ENCODE measurements at places on chromosomes 7 and 10.
A peak's percentile ranks its signal among the peaks of the same experiment; 100 is the strongest.

GRCh38 chr7:81414411-81414810 is 355.4 kb downstream of the HGF start:
- no peak for DNase-seq

DNA sequence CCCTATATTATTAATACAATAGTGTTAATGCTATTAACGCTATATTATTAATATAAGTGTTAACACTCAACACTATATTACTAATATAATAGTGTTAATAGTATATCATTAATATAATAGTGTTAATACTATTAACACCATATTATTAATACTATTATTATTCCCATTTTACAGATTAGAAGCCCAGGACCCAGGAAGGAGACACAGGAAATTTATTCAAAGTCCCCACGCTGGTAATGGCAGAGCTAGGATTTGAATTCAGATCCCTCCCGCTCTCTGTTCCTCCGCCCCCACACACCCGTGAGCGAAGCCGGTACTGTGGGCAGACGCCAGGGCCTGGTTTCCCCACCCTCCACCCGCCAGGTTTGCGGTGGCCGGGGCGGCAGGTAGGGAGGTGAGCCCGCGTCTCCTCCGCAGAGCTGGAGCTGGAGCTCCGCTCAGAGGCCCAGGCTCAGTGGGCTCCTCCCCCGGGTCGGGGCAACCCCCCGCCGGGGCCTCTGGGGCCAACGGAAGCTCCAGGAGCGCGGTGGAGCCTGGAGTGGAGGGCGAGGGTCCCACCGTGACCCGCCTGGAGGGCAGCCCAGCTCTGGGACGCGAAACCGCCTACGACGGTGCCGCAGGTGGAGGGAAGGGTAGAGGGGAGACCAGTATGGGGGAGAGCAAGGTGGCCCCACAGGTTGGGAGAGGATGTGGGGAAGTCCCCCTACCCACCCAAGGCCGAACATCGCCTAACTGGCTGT is at the start of gene TMEM225B:
TMEM225B (plus strand) TSS at position 506 of the 740 bp plus-strand sequence. CDS start 6,122 bp downstream, outside the sequence.
- no peak for DNase-seq

DNA sequence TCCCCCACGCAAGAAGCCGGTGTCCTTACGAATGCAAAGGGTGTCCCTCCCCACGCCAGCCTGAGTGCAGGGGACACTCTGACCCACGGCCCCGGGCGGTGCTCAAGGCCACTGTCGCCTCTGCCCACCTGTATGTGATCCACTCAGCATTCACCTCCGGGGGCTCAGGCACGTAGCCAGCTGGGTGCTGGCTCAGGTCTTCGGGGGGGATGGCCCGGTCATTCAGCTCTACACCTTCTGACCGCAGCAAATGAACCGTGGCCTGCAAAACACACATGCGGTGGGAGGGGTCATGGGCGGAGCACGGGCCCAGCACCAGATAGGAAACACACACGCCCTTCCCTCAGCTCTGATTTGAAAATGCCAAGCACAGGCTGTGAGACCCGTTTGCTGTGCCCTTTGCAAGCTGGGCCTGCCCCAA is 25.9 kb downstream of the CFAP46 start:
- DNase-seq: no peak

DNA sequence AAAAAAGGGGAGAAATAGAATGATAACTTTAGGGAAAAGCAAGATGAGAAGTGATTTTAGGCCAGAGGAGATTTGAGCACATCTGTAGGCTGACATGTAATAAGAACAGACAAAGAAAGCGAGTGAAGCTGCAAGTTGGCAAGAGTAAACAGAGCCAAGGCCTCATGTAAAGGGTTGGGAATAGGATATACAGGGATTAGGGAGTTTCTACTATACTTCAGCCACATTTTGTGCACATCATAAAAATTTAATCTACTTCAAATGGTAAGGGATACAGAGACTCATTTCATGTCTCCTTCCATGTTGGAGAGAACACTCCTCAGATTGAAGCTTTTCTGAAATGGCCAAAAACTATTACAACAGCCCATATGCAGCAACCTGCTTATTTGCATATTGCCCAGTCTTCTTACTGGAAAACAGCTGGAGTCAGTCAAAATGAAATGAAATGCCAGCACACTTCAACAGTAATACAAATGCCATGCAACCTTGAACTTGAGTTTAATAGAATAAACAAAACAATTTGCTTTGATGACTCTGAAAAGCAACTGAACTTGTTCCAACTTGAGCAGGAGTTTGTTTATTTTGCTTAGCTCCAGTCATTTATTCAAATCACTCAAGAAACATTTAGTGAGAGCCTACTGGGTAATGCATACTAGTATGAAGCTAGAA is 49.9 kb downstream of the NRCAM start:
- no peak for DNase-seq

DNA sequence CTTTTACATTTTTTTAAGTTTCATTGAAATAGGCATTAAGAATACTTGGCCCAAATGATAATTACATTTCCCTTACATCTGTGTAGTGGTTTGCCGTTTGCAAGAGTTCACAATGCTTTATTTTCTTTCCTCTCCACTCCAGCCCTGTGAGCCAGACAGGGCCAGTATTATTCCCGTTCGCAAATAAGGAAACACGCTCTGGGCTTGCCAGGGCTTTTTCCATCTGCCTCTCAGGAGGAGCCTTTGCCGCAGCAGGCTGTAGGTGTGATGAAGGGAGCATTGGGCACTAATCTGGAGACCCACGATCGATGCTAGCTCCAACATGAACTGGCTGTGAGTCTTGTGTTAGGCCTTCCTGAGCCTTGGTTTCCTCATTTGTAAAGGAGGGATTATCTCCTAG is 154.4 kb downstream of the GALNT17 start:
- DNase-seq: no peak

- DNase-seq: no peak
Observed at GRCh38 chr10:74373059-74373458, 222.0 kb downstream of the ADK start.

DNA sequence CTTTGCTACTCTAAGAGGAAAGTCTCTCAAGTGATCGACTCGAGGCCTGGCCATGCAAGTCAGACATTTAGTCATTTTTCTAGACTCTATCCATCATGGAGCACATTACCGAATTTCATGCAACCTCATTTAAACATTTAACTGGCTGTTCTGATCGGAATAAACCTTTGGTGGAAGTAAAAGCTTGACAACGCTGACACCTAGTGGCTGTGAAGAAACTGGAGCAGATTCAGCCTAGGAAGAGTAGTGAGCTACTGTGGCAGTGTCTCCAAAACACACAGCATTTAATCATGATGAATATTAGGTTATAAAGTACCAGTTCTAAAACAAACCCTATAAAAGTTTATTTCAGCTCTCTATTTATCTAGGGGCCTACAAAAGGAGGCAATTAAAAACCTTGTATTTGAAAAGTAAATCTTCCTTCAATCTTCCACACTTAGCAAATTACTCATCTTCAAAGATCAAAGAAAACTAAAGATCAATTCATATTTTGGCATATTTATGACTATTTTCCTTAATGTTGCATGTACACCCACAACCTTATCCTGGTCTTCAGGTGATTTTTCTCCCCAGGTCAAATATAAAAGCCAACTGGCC is 175.0 kb downstream of the CTNNA3 start:
- DNase-seq: peak; percentile 53

- DNase-seq: peak; percentile 60
Observed at GRCh38 chr10:63466144-63466935, 563 bp upstream of the JMJD1C start.

DNA sequence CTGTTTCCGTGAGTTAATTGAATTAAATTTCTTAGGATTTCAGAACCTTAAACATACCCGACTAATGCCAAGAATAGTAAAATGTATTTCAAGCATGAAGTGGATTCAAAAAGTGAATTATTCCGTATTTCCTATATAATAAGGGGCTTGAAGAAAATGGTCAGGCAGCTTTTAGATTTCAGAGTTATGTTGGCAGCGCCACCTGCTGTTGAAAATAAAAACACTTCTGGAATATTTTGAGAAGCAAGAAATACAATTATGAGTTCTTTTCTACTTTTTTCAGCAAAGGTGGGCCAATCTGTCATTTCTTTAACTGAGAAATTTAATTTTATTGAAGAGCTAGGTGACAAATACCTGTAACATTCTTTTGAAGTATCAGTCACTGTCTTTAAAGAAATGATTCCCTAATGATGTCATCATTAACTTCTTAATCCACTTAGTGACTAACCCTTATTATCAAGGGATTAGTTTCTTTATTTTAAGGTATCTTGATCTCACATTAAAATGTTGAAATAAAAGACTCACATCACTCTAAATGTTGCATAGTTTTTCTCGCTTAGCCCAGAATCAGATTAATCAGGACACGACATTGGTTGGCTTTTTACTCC is 36.6 kb upstream of the AGR3 start:
- DNase-seq: peak; percentile 20

GRCh38 chr10:90856964-90857634 is 740 bp downstream of the HTR7 start:
- DNase-seq: no peak

- no peak for DNase-seq
Observed at GRCh38 chr7:50674299-50674698, 108.4 kb downstream of the GRB10 start.

- DNase-seq: no peak
Observed at GRCh38 chr10:101273741-101274140, 44.5 kb upstream of the LBX1 start.

- DNase-seq: no peak
Observed at GRCh38 chr10:96407560-96408069, 48.8 kb upstream of the OPALIN start.

DNA sequence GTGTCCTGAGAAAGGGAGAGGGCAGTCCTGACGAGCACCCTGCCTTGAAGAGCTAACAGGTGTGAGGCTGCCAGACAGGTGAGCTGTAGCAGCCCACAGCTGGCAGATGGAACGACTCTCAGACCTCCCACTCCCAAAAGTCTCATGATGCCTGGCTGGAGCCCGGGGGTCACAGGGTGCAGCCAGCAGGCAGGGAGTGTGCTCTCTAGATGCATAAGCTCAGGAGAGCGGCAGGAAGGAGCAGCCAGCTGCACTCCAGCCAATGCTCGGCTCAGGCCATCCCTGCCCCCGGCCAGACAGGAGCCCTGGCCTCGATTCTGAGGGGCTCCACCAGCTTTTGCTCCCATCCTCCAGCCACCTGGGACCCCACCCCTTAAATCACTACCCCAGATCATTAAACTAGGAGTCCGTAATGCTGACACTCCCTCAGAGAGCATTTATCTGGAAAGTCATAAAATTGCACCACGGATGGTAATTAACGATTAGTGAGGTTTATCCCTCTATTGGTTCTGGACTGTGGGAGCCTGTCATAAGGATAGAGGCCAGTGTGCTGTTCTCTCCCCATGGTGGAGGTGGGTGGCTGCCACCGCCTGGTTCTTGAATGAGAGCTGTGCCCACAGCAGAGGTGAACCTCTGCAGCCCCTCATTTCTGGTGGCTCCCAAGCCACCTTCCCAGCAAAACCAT is 63.5 kb upstream of the ZMIZ1 start:
- DNase-seq: no peak

DNA sequence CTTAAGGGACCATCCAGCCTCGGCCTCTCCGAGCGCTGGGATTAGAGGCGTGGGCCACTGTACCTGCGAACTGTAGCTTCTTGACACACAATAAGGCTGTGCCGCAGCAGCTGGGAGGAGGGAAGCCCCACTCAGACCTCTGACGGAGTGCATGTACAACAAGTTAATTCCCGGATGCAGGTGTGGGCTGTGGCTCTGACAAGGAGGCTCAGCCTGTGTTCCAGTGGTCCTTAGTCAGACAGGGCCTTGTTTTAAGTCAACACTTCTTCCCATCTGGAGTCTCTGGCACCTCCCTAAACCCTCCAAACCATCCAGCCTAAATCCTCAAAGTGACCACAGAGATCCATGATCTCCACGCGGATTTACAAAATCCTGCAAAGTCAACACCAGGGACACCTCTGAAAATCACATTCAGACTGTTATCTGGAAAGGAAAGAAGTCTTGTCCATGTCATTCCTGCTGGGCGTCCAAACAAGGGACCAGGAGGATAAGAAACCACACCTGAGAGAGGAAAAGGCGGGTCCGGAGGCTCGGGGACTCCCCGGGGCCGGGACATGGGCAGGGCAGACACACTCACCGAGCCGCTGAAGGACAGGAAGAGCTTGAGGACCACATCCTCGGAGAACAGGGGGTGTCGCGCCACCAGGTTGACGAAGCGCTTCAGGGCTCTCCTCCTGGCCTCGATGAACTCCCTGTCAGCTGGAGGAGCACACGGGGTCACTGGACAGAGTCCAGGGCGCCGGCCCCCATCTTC is 29.4 kb downstream of the NUDT1 start:
- DNase-seq: no peak

GRCh38 chr7:20858951-20859350 is 72.3 kb upstream of the SP8 start:
- no peak for DNase-seq

DNA sequence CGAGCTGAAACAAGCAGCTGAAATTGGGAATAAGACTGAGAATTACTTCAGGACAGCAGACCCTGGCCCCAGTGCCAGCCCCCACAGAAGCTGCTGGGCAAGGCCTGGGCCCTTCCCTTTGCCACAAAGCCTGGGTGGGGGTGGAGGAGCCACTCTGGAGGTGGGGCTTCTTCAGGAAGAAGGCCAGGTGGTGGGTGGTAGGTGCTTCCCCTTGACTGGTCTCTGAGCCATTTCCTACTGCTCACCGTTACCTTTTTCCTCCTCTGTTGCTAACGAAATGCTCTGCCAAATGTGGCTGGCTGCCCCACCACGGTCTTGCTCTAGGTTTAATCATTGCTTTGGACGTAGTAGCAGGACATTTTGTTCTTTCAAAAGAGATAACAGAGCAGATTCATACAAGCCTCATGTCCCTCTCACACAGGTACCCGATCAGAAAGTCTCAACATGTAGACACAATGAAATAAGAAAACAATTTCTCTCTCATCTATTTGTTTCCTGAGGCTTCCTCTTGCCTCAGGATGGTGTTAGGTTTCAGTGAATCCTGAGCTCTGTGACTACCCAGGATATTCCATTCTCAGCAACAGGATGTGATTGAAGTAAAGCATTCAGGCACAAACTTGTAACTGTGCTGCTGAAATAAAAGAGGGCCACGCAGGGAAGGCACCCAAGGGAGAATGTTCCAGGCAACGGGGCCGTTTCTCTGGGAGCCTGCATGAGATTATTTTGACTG is 66.5 kb downstream of the WDR11 start:
- DNase-seq: no peak

DNA sequence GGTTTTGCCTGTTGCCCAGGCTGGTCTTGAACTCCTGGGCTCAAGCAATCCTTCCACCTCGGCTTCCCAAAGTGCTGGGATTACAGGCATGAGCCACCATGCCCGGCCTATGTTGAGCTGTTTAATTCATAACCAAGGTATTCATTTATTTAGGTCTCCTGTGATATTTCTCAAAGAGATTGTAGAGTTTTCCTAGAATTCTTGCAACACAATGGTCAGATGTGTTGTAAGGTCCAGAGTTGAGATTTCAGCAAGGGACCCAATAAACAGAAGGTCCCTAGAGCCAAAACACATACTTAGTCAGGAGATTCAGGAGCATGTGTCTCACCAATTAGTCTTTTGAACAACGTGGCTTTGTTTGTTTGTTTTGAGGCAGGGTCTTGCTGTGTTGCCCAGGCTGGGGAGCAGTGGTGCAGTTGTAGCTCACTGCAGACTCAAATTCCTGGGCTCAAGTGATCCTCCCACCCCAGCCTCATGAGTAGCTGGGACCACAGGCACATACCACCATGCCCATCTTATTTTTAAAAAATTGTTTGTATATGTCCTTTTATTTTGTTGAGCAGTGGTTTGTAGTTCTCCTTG is 321.3 kb upstream of the GALNT17 start:
- DNase-seq: no peak

GRCh38 chr10:123475466-123475865 is 190.7 kb upstream of the GPR26 start:
- DNase-seq: no peak
